Hematopoietic multipotent progenitor cell treated with erythropoietin and hydrocortisone succinate and interleukin-3 and kit ligand, for 8 days (in vitro differentiated cells): ENCODE measurements at places on chromosomes 3 and 15.

GRCh38 chr3:106860182-106860581, 517.1 kb upstream of the CCDC54 start:
- no peak for DNase-seq

DNA sequence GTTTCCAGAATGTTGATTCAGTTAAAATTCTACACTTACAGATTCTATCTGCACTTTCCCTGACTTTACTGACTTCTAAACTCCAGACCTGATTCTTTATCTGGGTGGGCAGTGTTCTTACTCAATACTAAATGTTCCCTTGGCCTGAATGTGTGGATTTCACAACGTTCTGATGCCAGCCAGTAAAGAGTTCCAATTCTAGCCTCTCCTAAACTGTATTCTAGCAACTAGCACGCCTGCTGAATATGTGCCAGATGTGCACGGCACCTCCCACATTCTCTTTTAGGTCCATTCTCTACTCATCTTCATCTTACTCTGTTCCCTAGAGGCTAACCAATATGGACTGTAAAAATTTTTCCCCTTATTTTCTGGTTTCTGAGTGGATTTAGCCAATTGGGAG, 479.5 kb upstream of the AGTR1 start:
- no peak for DNase-seq

DNA sequence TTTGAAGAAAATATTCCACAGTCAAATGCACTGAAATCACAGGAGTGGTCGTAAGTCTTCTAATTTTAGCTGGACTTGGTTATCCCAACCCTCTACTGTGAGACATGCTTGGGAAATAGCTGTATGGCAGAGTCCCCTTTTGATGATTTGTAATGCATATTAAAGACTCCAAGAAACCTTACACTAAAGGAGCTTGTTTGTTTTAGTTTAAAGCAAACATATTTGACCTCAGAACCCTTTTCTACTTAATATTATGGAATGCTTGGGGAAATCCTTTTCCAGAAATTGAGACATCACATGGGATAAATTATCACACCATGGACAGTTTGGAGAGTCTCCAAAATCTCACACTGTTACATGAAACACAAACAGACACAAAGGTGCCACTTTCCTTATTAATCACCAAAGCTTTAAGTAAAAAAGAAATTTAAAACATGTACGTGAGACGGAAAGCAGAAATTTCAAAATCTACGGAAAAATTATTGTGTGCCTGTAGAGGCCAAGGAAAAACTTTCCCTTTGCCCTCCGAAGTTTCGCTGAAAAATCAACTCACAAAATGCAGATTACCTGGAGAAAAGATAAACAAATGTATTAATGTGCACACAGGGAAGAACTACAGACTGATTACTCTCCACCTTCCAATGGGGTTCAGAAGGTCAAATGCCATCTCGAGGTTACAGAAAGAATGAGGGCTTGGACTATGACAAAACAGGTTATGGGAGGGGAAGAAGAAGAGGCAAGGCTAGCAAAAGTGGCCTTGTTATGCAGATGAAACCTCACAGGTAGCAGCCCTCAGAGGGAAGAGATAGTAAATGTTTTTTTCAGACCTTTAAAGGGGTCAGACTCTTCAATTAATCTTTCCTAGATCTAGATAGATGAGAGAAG, 7.0 kb upstream of the CPB1 start:
- no peak for DNase-seq

GRCh38 chr3:122947196-122947595, 80.4 kb downstream of the SEMA5B start:
- DNase-seq = no peak

- no peak for DNase-seq
Measured at GRCh38 chr3:29169451-29169850, 111.4 kb upstream of the RBMS3 start.

DNA sequence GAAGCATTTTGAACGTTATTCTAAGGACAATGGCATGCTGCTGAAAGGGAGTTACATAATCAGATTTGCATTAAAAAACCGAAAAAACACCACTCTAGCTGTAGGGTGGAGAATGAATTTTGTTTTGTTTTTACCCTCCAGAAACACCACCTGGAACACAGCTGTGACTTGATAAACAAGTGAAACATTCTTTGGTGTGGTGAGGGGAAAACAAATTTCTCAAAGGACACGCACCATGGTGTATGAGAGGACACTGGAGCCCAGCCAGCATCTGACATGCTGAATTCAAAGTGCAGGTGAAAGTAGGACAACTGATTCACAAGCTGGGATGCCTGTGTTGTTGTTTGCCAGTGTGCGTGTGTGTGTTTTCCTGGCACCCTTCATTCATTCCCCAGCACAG, 554.5 kb upstream of the TBL1XR1 start:
- no peak for DNase-seq

DNA sequence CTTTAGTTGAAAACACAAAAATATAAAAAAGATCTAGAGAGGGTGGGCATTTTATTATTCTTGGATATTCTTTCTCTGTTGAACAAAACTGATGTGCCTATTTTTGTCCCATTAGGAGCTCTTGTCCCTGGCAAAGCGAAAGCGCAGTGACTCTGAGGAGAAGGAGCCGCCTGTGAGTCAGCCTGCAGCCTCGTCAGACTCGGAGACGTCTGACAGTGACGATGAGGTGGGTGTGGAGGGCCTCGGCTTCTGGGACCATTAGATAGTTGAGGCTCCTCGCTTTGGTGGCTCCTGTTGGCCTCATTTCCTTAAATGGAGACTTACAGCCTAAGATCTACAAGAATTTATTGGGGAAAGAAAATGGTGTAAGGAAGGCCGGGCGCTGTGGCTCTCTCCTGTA, 21.3 kb downstream of the RTF1 start:
- DNase-seq = no peak

DNA sequence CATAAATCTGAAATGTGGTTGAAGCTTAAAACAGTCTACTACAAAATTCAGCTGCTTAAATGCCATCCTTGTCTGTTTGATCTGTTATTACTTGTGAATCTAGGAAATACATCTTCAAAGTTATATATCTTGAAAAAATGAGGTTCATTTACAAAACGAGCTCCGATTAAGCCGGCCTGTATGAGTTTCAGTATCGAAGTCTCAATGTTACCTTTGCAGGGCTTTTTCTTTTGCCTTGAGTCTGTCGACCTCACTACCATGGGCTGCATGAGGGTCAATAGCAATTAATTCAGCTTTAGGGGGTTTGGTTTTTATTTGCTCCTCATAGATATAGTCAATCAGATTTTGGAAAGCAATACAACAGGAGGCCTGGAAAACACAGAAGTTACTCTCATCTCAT, 23.2 kb downstream of the ERICH6 start:
- no peak for DNase-seq

GRCh38 chr15:63968122-63968524, 78.2 kb downstream of the DAPK2 start:
- no peak for DNase-seq

GRCh38 chr3:78762121-78762520, 1005.7 kb downstream of the ROBO1 start:
- no peak for DNase-seq

DNA sequence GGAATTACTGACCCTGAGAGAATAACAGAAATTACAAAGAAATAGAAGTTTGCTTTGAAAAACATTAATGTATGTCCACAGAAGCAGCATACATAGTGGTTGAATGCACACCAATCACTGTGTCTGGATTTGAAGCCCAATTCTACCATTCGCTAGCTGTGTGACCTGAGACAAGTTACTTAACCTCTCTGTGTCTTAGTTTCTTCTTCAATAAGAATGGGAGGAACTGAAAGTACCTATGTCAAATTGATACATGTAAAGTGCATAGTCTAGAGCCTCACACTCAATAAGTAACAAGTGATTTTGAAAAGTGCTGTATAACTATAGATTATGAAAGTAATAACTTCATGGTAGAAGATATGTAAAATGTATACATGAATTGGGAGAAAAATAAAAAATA, 457.8 kb downstream of the FOXP1 start:
- DNase-seq = no peak

- DNase-seq = no peak
Measured at GRCh38 chr3:121481106-121481880, 64.5 kb downstream of the POLQ start.

DNA sequence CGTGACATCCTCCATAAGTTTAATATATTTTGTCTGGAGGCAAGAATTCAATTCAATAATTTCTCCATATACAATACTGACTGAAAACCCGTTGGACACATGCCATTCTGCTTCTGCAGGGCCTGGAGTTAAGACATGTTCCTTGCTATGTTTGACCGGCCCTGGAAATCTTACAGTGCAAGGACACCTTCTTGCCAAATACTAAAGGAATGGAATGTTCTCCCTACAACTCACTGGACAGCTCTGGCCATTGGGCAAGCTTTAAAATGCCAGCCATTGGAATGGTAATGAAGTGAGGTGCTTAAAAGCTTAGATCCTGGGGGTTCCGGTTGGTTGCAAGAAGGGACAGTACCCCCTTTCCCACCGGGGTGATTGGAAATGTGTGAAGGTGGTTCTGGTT, 329.8 kb upstream of the PROK2 start:
- no peak for DNase-seq

DNA sequence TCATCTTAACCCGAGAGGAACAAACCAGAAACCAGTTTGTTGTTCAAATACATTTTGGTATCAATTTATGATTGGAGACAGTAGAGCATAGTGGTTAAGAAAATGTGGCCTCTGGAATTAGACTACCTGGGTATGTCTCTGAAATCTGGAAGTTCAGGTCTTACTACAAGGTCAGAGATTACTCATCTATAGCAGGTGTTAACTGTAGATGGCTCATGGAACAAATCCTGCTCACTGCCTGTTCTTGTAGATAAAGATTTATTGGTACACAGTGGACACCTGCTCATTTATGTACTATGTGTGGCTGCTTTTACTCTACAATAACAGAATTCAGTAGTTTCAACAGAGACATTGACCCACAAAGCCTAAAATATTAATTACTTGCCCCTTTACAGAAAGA, 413.3 kb downstream of the CNTN6 start:
- DNase-seq = no peak

DNA sequence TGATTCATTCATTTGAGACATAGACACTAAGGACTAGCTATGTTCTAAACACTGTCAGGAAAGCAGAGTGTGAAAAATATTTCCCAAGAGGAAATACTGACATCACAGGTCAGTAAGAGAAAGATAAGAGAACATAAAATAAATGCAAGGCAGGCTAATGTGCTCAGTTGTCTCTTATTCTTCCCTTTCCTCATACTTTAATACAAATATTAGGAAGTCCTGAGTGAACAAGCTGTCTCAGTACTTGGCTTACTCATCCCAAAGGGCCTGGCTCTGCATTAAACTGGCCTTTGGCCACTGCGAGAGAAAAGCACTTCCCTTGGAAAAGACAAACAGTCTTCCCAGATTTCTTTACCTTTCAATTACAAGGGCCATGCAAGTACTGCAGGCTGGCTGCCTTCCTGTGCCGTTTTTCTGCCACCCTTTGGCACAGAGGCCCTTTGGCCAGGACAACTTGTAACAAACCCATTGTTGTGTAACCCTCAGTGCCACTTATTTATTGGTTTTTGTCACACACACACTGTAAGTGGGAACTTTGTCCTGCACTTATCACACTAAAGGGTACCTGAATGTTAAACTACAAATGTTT, 31.7 kb downstream of the EDC3 start:
- DNase-seq = no peak

DNA sequence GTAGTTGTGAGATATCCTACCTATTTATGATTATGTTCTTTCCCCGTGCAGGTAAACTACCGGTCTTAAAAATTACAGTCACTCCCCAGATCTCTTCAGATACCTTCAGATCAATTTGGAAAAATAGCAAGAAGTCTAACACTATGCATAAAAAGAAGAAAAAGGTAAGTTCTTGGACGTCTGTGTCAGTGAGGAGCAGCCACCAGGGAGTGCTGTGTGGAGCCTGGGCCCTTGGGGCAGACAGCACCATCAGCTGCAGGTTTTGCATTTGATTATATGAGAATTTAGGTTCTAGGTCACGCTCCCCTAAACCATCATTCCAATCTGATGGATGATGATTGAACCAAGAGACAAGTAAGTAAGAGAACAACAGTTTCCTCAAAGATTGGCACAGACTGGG, 8.9 kb upstream of the RNF7 start:
- DNase-seq = no peak

GRCh38 chr15:64897345-64897985, 14.2 kb upstream of the ANKDD1A start:
- peak; percentile 20 for DNase-seq

- no peak for DNase-seq
Measured at GRCh38 chr15:26323566-26323965, 449.3 kb downstream of the GABRB3 start.

DNA sequence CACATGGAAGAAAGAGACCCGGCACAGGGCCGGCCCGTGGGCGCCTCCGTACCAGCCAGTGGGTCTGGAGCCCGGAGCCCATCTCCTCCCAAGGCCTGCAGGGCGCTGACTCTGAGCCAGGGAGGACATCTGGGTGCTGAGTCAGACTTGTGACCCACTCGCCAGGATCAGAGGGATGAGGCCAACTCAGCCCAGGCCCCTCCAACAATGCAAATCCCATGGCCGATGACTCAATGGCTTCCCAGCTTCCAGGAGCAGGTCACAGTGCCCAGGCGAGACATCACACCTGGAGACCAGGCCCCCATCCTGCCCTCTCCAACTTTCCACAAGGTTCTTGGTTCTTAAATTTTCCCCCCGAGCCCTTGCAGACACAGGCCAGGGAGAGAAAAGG, 95.1 kb downstream of the LRIG1 start:
- DNase-seq = no peak

- DNase-seq = no peak
Measured at GRCh38 chr15:45157974-45158373, 28.2 kb downstream of the DUOX1 start.

DNA sequence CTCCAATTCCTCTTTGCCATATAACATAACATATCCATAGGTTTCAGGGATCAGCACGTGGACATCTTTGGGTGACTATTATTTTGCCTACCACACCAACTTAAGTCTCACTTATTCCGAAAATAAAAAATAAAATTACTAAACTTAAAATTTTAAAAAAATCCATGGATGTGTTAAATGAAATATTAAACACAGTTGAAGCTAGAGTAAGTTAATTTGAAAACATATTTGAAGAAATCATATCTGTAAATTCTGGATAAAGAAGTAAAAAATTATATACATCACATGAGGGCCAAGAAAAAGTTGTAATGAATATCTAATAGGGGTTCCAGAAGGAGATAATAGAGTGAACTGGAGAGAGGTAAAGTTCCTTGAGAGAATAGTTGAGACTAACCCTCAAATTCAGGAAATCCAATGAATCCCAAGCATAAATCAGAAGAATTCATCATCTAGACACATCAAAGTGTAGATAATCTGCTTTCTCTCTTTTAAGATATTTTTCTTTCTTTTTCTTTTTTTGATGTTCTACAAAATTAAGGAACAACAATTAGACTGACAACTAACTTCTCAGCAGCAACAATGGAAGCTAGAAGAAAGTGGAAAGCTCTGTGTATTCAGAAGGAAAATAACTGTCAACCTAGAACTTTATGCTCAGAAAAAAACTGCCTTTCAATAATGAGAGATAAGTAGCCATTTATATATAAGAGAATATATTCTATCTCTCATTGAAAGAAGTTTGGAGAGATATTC, 147.4 kb downstream of the ABHD5 start:
- no peak for DNase-seq

DNA sequence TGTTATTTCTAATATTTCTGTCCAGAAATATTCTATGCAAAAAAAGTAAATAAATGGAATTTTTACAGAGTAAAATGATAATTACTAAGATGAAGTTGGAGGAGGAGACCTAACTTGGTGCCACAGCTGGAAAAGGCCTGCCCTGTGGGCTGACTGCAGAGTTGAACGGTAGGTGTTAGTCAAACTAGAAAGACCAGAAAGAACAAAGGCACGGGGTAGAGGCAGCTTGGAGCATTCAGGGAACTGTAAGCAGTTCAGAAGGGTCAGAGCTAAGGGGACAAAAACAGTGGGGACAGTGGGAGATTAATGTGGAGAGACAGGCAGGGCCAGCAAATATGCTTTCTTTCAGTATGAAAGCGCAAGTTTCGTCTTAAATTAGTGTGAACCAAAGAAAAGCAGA, 39.3 kb upstream of the PTPRG start:
- DNase-seq = no peak
